Glutamatergic neuron (in vitro differentiated cells): ENCODE measurements at places on chromosomes 7 and 10.

DNA sequence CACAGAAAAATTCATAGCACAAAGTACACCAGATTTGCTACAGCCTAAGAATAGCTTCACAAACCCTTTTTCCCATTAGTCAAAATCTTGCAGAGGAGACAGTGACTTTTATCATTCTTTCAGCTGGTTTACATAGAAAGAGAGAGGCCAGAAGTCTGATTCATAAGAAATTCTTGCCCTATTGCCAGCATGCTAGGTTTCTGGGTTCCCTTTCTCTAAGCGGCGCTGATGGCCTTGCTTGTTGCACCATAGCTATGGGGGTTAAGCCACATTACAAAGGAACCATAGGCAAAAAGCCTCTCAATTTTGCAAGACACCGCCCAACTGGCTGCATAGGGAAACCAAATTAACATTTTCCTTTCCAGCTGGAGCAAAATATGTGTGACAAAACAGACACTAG, 87.4 kb downstream of the ZNF467 start:
- no peak for DNase-seq

GRCh38 chr7:19982841-19983835, 209.7 kb upstream of the TMEM196 start:
- DNase-seq = peak; percentile 30

GRCh38 chr10:59968705-59969104, 62.3 kb upstream of the CCDC6 start:
- no peak for DNase-seq

GRCh38 chr10:69612760-69613159, 17.3 kb upstream of the FAM241B start:
- no peak for DNase-seq

DNA sequence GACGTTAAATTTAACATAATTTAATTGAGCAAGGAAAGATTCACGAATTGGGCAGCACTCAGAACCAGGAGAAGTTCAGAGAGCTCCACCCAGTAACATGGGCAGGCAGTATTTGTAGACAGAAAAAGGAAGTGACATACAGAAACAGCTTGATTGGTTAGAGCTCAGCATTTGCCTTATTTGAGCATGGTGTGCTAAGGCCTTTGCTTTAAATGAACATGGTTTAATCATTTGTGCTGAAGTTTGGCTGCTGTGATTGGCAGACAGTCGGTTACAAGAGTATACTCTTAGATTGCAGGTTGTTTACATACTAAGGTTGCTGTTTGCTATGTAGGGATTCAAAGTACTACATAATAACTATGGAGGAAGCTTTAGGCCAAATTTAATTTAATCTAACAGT, 199.2 kb downstream of the MALRD1 start:
- DNase-seq = no peak

DNA sequence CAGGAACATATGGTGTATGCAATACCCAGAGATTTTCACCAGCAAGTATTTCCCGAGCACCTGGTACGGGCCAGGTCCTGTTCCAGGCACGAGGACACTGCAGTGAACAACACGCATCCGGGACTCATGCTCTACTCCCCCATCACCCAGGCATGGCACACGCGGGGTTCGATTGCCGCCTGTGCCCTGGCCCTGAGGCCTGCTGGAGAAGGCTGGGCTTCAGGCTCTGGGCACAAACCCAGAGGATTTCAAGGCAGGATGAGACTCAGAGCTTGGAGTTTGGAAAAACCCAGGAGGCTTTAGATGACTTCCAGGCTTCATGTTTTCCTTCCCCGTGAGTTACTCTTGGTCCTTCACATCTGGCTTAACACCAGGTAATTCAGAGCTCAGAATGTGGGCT, 143.5 kb downstream of the NEURL1 start:
- no peak for DNase-seq

DNA sequence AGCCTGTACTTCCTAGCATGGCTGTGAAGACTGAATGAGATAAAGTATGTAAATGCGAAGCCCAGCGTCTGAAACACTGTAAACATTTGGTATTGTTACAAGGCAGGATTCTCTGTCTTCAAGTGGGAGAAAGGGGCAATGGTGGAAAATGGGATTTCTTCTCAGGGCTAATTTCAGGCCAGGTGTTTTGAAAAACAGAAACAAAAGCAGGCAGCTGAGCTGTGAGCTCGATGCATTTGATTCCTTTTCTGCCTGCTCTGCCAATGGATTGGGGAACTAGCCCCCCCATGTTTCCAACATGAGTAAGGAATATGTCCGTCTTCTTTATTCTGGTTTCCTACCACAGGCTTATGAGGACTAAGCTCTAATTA, 732.1 kb upstream of the AUTS2 start:
- DNase-seq = no peak

- no peak for DNase-seq
These were observed at the start of gene PRF1 for GRCh38 chr10:70602665-70603448. PRF1 (minus strand) TSS chr10:70602741; CDS start chr10:70600902, 1,839 bp downstream.

DNA sequence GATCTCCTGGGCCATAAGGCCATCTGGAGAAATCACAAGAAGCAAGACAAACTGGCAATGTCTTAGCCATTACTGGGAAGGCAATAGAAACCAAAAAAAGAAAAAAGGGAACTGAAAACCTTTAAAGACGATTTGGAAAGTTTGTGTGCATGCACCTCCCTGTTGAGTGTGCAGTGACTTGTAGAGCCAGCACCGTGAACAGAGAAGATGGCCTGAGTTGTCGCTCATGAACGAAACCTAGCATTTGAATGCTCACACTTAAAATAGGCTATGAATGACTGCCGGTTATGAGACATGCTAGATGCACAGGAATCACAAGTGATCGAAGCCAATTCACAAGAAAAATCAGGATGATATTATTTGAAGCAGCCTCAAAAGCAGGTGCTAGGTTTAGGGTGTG, 151.3 kb upstream of the ADO start:
- no peak for DNase-seq

GRCh38 chr7:91866599-91867148, 13.8 kb downstream of the MTERF1 start:
- no peak for DNase-seq

DNA sequence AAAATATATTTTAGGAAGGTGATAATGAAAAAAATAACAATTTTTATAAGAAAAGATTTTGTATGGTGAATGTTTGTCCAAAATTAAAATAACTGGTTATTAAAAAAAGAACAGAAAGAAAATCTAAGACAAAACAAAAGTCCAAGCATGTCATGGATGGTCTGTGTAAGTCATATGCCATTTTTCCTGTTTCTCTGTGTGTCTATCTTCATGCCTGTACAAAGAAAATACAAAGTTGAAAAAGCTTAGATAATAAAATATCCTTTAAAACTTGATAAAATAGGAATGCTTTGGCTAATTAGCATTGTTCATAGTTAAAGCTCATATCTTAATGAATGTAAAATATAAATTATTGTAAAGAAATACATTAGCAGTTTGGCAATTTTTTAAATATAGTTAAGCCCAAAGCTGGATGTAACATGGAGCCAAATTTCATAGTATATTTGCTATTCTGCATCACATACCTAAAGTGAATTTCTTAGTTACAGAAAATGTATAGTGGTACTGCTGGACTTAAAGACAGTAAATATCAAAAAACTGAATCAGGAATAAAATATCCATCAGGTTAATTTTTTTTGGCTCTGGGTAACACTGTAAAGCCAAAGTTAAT, 661.1 kb downstream of the PCDH15 start:
- DNase-seq = no peak

DNA sequence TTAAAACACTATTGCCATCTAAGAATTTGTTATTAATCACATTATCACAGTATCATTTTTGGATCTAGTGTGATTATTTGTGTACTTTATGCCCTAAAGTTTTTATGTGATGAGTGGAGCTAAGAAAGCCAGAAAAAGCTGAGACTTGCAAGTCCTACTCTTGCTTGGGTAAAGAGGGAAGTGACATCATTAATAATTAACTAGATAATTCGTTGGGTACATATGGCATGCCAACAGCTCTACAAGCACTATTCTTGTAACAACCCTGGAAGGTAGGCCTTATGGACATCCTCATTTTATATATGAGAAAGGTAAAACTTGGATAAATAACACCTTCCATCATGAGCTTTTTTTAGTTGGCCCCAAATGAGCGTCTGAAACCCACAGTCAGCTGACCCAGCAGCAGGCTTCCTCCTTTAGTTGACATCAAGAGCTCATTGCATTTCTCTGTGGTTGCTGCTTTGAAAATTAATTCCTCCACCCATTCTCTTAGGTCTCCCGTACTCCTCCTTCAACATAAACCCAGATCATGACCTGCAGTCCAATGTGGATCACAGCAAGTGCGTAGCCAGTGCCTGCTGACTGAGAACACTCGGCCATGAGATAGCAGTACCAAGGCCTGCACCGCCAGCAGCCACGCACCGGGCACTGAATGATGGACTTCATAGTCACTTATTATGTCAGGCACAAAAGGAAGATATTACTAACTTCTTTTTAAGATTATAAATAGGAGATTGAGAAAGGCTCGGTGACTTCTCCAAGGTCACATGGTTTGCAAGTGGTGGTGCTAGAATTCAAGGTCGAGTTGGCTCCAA, 292.0 kb upstream of the AOAH start:
- DNase-seq = no peak

- DNase-seq = no peak
These were observed 62.3 kb downstream of the TMEM26 start for GRCh38 chr10:61390851-61391250.

DNA sequence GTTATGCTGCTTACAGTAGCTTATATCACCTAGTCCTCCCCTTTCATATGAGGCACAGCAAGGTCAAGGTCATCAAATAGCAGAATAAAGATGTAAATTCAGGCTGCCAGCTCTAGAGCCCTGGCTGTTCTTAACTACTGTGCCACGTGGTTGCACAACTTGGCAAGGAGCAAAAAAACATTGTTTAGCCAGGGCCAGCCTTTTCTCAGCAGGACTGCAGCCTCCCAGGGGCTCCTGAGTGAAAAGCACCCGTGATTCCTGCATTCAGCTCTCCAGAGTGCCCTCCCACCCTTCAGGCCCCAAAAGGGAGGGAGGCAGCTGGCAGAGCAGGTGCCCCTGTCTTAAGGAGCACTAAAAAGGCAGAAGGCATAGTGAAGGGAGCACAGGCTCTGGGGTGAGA, 31.8 kb upstream of the TM9SF3 start:
- no peak for DNase-seq

DNA sequence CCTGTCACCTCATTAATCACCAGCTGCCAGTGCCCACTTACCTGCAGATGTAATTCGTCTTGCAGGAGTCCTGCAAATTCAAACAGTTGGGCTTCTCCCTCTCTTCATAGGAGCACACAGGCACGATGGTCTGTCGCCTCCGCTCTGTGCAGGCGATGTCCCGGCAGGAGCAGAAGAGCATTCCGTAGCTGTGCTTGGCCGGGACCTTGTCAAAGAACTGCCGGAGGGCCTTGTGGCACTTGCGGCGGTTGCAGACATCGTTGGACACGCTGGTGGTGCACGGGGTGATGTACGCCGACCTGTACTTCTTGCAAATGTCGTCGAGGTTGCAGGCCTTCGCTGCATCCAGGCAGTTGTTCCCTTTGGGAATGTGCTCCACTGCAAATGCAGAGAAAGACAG, 147.8 kb downstream of the GFRA1 start:
- no peak for DNase-seq

DNA sequence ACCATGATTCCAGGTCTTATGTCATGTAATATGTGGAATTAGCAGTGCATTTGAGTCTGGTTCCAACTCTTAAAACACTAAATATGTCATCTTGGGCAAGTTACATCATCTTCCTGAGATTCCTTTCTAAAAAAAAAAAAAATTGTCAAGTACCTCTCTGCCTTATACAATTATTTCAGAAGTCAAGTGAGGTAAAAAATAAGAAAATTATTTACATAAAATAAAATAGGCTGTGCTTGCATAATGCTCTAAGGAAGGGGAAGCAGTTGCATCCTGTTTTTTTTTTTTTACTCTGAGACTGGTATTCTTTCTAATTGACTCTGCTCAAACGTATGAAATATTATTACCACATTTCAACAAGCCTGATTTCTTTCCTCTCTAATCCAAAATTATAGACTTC, 55.1 kb upstream of the SEMA3A start:
- DNase-seq = no peak

GRCh38 chr7:108375668-108376067, 80.6 kb downstream of the NRCAM start:
- no peak for DNase-seq

DNA sequence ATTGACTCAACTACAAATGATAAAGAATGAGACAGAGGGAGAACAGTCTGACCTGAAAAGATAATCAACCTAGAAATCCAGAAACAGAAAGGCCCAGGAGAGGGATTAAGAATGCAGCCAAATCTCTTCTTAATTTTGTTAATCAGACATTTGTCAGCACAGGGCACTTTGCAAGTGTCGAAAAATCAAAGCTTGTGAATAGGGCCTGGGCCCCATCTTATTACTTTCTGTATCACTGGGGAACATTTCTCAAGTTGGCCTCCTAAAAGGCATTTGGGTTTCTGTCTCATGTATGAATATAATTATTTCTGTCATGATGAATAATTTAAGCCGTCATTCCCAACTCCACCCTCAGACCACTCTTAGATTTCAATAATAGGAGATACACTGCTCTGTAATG, 308.4 kb upstream of the PRKCQ start:
- DNase-seq = no peak

GRCh38 chr7:44637788-44638594, 31.6 kb downstream of the OGDH start:
- no peak for DNase-seq

DNA sequence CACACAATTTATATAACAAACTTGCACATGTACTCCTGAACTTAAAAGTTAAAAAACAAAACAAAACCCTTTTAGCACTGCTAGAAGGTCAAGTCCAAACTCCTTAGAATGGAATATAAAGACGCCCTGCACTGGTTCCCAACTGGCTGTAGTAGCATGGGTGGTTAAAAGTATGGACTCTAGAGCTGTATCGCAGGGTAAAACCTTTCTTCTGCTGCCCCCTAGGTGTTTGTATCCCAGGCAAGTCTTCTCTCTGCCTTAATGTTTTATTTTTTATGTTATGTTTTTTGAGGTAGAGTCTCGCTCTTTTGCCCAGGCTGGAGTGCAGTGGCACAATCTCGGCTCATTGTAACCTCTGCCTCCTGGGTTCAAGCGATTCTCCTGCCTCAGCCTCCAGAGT, 35.2 kb downstream of the LSMEM1 start:
- DNase-seq = no peak

- no peak for DNase-seq
These were observed 164.3 kb downstream of the ZMYND11 start for GRCh38 chr10:299512-299911.

DNA sequence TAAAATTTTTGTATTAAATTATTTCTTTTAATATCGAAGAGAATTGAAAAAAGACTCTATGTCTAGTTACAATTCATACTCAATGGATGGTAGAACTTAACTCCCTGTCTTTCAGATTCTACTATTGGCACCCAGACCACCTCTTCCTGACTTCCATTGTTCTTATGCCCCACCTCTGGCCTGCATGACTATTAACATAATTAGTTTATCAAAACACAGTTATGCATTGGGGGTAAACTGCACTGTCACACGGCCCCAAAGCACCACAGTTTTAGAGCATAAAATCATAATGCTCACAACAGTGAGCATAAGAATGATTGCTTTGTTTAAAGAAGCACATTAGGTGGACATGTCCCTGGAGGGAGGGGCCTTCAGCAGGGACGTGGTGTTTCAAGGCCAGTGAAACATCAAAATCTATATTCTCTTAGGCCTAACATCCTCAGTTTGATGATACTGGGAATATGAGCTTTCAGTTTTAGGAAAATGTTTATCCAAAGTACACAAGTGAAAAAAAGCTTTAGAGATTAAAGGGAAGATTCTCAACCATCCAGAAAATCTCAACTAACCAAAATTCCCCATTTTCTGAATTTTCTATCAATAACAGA, 79.8 kb downstream of the NRP1 start:
- no peak for DNase-seq

- no peak for DNase-seq
These were observed 36.1 kb downstream of the AGK start for GRCh38 chr7:141587304-141587703.
